ENCODE measurements at places on chromosomes 1 and 21.
A peak's percentile ranks its signal among the peaks of the same experiment; 100 is the strongest.

DNA sequence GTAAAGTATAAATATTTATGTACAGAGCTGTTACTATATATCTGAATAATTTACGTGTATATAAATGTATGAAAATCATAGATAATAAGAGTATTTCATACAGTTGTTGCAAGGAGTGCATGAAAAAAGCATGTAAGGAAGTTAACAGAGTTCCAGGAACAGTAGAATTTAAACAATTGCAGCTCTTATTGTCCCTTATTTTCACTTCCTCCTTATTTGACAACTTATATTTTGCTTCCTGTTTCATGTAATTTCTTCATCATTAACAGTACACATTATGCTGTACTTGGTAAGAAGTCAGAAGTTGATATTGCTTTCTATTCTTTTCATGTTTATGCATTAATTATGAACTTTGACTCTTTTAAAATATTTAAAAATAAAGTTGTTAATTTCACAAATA is 681.5 kb downstream of the LRRIQ3 start:
- DNase-seq = no peak

DNA sequence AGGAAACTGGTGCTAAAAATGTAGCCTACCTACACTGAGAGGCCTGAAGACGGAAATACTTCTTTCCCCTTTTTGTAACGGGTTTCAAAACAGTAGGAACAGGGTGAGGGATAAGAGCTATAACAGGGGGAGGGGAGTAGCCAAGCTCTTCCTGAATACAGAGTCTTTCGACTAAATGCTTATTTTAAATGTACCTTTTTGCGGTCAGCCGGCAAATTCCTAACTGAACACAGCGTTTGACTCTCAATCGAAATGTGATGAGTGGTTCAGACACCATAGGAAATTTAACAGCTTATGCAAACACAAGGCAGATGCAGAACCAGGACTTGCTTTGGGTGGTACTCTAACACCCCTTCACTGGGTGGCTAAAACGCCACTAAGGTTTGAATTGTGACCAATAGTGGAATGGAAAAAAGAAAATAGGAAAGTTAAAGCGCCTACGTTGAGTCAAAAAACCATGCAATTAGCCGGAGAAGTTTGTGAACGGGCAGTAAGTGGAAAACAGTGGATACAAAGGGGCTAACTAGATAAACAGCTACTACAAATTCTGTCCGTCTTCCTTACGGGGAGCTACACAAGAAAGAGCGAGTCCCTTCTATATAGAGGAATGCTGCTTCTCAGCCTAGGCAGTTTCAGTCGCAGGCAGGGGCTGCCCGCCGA is 1.7 kb downstream of the EGLN1 start:
- DNase-seq = no peak

DNA sequence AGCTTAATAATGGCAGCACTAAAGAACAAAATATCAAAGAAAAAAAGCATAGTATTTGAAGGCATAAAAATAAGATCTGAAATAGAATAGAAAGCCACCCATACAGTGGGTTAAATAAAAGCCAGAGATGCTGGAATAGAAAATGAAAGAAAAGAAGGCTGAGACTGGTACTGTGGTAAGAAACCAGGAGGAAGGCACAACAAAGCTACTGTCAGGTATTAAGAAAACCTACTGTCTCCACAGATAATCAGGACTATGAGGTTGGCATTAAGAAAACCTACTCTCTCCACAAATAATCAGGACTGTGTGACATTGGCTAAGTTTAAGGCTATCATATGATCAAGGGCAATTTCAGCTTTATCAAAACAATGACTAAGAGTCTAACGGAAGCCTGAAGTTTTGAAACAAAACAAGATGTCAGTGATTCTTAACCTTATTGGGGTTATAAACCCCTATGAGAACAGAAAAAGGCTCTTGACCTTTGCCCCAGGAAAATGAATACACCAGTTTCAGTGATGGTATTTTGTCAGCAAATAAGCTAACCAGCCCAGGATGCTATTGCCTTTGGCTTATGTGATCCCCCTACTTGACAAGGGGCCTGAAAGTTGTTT is 24.4 kb downstream of the MCOLN2 start:
- no peak for DNase-seq

- DNase-seq = no peak
Measured at GRCh38 chr1:21307663-21308305, 17.5 kb upstream of the ECE1 start.

- DNase-seq = peak; percentile 22
Measured at GRCh38 chr1:67211589-67212563, 45.6 kb downstream of the IL23R start.

DNA sequence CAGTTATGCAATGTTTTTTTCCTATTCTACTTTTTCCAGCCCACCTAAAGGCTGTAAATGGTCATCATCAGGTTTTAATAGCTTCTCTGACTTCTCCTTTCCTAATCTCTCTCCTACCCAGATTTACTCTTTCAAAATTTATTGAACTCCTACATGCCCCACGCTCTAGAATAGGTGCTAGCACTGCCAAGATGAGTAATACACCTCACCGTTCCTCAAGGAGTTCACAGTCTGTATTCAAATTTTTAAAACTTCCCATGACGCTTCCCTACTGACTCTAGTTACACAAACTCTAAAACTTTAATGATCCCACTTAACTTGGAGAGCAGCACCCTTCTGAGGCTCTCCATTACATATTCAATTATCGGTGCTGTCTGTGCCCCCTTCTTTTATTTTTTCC is 51.6 kb downstream of the ALG14 start:
- DNase-seq = no peak

GRCh38 chr1:232443372-232443771 is 186.6 kb downstream of the SIPA1L2 start:
- no peak for DNase-seq

GRCh38 chr21:42780617-42781016 is 98.7 kb downstream of the WDR4 start:
- DNase-seq = no peak

GRCh38 chr1:64302971-64303370 is 99.5 kb downstream of the UBE2U start:
- no peak for DNase-seq

DNA sequence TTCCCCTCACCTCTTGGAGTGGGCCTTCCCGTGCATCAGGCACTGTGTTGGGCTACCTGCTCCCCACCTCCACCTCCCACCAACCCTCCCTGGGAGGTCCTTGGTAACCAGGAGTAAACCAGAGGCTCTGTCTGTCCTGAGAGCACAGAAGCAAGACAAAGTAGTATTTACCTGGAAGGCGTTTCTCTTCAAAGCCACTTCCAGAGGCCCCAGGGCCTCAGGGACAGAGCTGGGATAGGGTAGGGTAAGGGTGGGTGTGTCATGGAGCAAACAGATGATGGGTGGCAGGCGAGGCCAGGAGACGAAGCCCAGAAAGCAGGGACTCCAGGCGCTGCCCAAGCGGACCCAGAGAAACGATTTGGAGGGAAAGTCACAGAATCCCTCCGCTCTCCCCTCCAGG is 77.2 kb upstream of the TARDBP start:
- no peak for DNase-seq

DNA sequence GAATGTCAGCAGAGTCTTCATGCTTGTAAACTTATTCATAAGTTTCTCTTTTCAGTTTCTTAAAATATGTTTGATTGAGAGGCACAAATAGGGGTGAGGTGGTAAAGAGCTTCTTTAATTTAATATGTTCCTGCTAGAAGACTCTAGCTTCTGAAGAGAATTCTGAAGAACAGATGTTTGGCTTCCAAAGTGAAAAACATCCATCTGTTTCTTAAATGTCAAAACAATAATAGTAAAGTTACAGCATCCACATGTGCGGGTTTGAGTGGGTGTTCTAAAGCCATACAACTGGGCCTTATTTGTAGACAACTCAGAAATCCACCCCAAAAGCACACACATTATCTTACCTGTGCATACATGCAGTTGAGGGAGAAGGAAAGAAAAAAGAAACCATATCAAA is 144.0 kb upstream of the ADGRL4 start:
- DNase-seq = no peak

GRCh38 chr1:192959657-192960186 is 99.4 kb downstream of the UCHL5 start:
- no peak for DNase-seq

DNA sequence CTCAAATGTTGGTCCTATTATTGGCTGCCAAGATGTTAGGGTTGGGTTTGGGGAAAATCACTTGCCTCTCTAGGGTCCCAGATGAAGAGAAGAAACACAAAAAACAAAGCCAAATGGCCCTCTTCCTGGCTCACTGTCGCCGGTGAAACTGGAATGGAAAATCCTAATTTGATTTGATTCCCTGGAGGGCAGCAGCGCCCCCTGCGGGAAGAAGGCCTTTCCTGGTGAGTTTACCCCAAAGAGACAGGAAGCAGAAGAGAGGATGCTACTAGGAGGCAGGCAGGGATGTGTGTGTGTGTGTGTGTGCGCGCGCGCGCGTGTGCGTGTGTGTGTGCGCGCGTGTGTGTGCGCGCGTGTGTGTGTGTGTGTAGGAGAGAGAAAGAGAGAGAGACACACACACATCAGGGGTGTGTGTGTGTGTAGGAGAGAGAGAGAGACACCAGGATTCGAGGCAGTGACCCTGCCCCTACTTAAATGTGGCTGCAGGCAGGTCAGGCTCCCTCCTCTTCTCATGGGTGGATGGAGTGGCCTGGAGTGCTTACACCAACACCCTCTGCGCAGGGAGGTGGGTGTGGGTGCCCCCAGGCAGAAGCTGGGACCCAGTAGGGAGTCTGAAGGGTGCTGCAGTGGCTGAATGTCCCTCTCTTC is 3.1 kb upstream of the SELENON start:
- DNase-seq = peak; percentile 72

DNA sequence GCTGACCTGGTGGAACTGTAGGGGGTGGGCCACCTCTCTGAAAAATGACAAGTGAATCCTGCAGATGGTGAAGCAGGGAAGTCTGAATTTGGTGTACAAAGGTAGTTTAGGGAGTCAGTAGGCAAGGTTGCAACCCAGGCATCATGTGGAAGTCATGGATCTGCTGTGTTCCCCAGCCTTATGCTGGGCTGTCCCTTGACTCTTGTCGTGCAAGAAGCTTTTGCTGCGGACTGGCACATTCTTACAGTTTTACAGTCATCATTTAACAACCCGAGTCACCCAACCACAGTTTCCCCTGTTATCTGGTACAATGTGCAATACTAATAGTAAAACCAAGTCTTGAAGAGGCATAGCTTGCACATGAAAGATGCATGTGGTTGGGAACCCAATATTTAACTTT is 13.2 kb downstream of the RHOU start:
- no peak for DNase-seq

GRCh38 chr1:78855258-78855657 is 151.3 kb downstream of the ADGRL4 start:
- DNase-seq = no peak

GRCh38 chr1:206903687-206904086 is 6.4 kb downstream of the IL24 start:
- no peak for DNase-seq

- DNase-seq = no peak
Measured at GRCh38 chr1:30705698-30706097, 17.7 kb downstream of the MATN1 start.

DNA sequence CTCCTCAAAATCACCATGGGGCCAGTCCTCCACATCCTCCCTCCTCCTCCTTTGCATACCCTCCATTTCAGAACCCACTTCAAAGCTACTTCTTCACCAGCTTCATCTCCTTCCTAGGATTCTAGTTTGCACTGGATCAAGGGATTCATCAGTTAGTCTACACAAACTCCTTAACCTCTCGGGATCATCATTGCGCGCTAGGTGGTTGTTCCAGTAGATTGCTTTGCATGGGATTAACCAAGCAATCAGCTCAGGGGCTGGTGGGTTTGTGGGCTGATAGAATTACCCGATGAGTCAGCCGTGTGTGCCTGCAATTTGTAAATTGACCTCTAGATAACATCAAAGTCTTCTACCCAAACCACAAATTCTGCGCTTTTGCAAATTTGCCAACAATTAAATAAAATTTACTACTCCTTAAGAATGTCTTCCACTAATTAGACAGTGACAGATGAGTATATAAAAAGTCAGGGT is 7.7 kb downstream of the KANK4 start:
- no peak for DNase-seq

- DNase-seq = no peak
Measured at GRCh38 chr1:66693856-66694255, 58.4 kb upstream of the DYNLT5 start.

DNA sequence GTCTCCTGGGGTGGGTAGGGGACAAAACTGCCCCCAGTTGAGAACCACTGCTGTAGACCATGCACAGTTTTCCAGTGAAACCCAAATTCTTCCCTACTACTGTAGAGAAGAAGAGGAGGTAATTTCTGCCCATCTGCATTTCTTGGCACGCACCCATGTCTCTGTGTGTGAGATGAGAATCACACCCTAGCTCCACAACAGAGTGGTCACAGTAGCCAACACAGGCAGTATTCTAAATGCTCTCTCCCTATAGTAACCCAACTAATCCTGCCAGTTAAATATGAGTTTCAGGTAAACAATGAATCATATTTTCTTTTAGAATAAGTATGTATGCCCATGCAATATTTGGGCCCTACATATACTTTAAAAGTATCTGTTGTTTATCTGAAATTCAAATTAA is 1.2 kb upstream of the CAPN2 start:
- DNase-seq = no peak

- no peak for DNase-seq
Measured at GRCh38 chr1:116122955-116123757, 12.0 kb downstream of the MAB21L3 start.

- no peak for DNase-seq
Measured at GRCh38 chr1:87436534-87436933, 107.9 kb downstream of the LMO4 start.

DNA sequence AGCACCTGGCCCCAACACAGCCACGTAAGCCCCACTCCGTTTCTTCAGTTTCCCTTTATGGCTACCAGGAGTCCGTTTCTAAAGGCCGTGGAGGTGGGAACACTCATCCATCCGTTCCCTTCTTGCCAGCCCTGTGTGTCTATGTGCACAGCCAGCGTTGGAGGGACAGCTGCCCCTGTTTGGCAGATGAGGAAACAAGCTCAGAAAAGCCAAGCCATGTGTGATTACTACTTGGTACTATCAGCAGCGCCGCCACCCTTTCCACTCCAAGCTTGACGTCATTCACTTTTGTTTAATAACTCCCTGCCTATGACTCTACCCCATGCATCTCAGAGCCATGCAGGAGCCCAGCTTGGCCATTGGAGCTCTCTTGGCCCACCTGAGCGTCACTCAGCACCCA is 3.5 kb downstream of the LRP8 start:
- DNase-seq = no peak

- DNase-seq = no peak
Measured at GRCh38 chr1:106907795-106908194, 148.7 kb upstream of the PRMT6 start.

DNA sequence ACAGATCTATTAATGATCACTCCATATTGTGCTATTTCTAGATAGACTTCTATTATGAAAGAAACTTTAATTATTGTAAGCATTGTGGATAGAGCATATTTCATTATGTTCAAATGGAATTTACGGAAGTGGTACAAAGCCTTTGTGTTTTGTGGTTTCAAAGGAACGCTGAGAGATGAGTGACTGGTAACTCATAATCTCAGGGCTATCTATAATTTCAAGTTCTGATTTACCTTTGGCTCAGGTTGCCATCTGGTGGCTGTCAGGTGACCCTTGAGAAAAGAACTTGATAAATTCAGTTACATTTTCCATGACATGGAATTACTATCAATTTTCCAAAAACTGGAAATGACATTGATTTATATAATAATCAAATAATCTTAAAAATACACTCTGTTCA is 12.2 kb downstream of the NTNG1 start:
- no peak for DNase-seq

All from CD4-positive, alpha-beta T cell treated with Interleukin-15 for 1 hour (primary cell).